Activated CD8-positive, alpha-beta memory T cell treated with anti-CD3 and anti-CD28 coated beads, Interleukin-2, amount 50 U/mL, for 4 hours (primary cell): ENCODE measurements at places on chromosomes 3 and 15.

GRCh38 chr3:78912687-78913086 is 855.1 kb downstream of the ROBO1 start:
- DNase-seq = no peak

DNA sequence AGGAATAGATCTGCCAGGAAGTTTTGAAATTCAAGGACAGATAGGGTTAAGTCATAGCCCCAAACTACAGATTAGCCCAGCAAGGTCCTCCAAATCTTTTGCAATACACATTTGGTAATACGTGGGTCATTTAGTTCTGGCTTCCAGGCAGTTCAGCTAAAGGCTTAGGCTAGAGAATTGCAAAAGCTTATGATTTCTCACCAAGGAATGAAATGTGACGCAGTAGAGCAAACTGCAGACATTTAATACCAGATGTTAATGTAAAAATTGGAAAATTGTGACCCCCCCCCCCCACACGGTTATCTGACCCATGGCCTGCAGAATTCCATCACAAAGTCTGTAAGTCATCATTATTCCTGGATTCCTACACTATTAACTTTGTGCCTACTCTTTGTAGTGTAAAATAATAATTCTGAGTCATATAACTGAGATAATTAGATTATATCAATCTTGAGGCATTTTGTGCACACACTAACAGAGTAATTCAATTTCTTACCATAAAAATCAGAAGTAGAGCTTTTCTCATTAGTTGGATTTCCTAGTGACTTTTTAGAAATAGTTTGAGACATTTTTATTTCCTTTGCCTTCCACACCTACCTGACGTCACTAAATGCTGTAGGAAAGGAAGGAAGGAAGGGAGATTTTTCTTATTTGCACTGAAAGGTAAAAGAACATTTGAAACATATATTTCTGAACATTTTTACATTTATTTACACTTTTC is 235.2 kb downstream of the DTWD1 start:
- DNase-seq = no peak

DNA sequence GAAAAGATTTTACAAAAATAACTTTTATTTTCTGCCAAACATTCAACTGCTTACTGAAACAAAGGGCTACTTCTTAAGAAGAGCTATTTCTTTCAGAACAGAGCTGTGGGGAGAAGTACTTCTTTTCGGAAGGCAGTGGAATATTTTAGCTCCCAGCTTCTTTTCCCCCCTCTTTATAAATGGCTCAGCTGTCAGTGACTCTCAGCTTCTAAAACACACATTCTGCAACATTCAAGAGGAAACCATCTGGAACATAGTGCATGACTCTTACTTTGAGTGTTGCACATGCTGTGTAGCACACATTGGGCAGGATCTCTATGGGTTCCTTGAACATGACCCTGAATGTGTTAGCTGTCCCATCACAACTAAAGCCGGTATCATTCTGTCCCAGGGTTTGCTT is 7.0 kb upstream of the C15orf40 start:
- no peak for DNase-seq

DNA sequence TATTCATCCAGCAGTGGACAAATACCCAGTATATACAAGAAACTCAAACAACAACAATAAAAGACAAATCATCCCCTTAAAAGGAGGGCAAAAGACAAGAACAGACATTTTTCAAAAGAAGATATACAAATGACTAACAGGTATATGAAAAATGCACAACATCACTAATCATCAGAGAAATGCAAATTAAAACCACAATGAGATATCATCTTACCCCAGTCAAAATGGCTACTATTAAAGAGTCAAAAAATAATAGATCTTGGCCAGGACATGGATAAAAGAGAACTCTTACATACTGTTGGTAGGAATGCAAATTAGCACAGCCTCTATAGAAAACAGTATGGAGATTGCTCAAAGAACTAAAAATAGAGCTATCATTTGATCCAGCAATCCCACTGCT is 16.9 kb downstream of the DHX36 start:
- no peak for DNase-seq

DNA sequence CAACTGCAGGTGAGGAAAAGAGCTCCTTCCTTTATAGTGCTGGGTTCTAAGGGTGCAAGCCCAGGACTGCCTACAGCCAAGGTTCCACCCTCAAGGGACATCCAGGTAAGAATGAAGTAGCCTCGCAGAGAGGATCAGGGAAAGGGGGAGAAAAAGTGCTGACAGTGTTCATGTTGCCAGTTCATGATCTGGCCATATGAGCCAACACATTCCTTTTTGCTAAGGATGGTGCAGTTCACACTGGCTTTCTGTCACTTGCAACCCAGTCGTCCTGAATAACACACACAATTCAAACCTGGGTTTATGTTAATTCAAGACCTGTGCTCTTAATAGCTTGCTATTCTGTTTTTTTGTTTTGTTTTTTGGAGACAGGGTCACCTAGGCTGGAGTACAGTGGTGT is 9.0 kb downstream of the CLN6 start:
- DNase-seq = no peak

DNA sequence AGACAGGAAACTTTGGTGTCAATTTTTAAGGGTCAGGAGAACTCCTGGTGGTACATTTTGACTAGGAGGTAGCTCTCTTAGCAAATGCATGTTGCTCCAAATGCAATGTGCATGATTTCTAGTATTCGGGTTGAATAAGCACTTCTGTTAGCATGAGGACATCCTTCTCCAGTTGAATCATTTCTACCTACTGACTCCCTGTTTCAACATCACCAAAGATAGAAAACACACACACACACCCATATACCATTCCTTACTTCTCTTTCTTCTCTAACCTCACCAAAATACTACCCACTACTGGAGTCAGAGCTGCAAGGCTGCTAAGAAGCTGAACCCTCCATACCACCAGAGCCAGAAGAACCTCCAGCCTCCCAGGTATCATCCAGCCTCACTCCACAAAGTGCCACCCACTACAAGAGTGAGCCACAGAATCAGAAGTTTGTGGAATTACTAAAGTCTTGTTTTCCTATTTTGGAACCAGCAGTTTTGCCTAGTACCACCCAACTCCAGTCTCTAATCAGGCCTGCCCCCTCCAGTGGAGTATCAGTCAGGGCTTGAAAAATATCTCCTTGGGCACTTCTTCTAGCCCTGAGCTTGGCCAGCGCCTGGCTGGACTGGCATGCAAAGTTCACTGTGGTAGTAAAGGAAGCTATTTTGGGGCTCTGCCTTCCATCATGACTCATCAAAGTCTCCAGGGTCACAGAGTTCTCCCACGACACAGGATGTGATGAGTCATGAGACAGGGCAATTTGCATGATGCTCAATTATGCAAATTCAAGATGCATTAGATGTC is 110.3 kb downstream of the CYP19A1 start:
- DNase-seq = no peak

- DNase-seq = no peak
These were observed 1.4 kb downstream of the CRTAP start for GRCh38 chr3:33115024-33115768.

DNA sequence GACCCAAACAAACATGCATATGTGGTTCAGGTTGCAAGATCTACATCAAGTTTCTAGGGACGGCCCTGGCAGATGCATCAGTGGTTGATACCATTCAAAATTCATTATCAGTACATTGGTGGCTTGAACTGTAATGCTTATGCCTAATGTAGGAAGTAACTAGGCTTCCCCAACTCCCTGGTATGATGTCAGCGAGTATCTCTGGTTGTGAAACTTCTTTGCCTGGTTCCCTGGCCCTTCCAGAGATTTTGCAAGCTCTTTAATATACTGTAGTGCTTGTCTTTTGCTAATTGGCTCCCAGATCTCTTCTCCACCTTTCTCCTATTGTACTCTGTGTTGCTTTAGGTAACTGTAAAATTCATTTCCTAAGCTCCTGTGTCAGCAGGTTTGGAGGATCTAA is 114.8 kb upstream of the RARB start:
- no peak for DNase-seq

GRCh38 chr3:140442621-140443020 is 235.2 kb upstream of the TRIM42 start:
- no peak for DNase-seq

DNA sequence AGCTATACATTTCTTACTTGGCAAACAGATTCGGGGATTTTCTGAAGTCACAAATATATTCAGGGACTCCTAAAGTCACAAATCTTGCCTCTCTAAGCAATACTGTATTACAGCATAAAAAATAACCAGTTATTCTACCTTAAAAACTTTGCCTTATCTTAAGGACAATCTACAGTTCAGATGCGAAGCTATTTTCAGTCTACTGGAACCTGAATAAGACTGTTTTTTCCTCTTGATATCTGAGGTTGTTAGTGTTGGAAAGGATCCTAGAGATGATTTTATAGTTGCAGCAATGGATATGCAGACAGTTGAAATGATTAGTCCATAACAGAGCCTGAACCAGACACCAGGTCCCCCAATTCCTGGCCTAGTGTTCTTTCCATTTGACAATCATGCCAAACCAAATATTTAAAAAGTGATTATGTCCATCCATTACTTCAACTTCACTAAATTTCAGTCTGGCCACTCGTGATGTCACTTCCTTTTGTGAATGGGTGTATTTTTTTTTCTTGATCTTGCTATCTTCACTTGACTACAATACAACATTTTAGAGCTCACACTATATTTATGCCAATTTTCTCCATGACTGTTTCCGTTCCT is 1.8 kb downstream of the HDGFL3 start:
- DNase-seq = no peak

DNA sequence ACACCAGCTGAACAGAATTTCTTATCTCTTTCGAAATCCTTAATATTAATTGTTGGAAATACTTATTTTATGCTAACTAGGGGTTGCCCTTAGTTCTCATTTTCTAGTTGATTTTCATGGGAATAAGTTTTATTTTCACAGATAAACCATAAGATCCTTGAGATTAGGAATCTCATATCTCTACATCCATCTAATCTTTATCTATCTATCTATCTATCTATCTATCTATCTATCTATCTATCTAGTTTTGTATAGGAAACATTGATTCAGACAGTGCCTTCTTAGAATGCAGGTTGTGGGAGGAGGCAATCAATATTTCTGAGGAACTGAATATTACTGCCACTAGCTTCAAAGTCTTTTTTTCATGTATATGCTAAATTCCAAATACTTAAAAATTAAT is 3.5 kb upstream of the KBTBD8 start:
- no peak for DNase-seq

DNA sequence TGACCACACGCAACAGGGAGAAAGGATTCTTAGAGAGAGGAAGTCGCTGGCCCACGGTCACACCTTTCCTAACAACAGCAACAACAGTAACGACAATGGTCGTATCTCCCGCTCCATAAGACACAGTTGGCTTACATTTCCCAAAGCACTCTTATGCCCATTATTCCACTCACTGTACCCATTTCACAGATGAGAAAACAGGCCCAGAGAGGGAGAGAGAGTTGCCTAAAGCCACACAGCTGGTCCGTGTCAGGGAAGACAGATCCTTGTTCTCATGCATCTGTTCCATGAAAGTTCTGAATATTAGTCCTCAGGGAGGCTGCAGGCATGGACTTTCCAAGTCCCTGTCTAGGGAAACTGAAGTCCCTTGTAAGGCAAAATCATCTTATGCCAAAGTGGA is 42.0 kb upstream of the ATP2B2 start:
- DNase-seq = no peak

DNA sequence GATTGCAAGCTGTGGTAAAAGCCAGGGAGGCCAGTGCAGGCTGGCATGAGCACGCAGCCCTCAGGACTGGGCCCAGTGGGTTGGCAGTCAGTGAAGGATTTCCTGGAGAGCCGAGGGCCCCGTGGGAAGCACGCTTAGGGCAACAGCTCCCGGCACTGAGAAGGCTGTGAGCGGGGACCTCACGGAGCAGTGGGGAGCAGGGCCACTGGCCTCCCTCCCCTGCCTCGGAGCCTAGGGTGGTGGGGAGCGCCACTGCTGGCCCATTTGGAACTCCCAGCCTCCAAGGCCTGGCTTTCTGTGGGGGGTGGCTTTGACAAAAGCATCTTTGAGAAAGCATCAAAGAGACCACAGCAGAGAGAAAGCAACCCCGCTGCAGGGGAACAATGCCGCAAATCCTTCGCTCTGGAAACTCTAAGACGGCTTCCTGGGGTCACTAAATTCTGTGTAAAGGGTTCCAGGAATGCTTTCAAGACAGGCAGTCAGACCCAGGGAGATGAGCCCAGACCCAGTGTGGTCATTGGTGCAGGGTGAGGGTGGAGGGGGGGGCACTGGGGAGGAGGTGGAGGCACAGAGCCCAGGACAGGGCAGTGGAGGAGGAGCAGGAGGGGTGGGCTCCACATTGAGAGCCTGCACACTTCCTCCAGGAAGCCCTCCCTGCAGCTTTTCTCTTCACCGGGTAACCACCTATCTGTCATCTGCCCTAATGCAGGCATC is 9.5 kb upstream of the APBA2 start:
- no peak for DNase-seq

- DNase-seq = no peak
These were observed 222.5 kb downstream of the MAGI1 start for GRCh38 chr3:65816208-65816607.

DNA sequence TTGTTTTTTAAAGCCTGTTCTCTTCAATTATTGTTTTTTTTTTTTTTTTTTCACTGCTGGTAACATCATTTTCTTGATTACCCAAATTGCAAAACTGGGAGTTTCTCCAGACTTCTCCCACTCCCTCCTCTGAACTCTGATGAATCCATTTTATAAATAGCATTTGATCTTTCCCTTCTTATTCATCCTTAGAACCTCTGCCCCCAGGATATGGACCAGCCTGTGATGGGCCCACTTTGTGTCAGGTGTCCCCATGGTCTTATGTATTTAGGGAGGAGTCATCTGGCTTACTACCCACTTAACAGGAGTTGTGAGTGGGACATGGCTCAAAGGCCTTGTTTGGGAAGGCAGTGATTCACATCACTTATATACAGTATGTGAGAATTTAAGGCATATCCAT is 57.7 kb downstream of the REC114 start:
- DNase-seq = no peak

DNA sequence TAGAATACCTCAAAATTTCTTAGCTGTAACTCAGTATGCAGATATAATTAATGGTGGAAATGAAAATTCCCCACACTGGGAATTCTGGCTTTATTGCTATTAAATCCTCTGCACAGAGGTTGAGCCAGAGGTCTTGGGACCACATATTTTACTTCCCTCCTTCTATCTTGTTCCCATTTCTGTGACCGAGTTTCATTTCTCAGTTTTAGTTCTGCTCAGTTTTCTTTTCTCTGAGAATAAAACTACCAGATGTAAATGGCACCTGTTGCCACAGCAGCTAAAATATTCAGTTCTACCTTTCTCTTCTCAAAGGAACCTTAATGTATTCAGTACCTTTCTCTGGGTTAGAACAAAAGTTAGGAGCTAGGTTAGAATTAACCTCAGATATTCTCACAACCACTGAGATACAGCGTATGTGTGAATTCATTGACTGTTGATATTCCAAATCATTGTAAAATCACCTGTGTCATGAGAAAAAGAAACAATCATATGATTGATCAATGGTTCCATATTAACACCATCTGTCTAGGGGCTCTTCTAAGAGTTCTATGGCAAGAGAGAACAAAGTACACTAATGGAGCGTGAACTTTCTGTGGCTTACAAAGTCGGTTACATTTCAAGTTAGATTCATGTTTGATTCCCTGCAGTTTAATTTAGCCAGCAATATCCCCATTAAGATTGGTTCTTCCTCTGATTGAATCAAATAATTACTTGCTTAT is 374.1 kb downstream of the EFHB start:
- no peak for DNase-seq

GRCh38 chr3:152270937-152271336 is 2.2 kb downstream of the MBNL1 start:
- no peak for DNase-seq

- DNase-seq = no peak
These were observed 779 bp upstream of the CTNNB1 start for GRCh38 chr3:41198526-41198925.

GRCh38 chr15:50168783-50169411 is 13.1 kb upstream of the SLC27A2 start:
- DNase-seq = no peak
